ENCODE measurements at places on chromosomes 16 and 17.

DNA sequence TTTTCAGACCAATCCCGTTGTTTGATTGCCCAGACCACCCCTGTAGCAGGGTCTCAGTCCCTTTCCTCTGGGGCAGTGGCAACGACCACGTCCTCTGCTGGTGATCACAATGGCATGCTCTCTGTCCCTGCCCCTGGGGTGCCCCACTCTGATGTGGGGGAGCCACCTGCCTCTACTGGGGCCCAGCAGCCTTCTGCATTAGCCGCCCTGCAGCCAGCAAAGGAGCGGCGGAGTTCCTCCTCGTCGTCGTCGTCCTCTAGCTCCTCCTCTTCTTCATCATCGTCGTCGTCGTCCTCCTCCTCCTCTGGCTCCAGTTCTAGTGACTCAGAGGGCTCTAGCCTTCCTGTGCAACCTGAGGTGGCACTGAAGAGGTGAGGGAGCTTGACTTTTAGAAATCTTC, 9.2 kb downstream of the ELOB start:
- DNase-seq, result no peak

DNA sequence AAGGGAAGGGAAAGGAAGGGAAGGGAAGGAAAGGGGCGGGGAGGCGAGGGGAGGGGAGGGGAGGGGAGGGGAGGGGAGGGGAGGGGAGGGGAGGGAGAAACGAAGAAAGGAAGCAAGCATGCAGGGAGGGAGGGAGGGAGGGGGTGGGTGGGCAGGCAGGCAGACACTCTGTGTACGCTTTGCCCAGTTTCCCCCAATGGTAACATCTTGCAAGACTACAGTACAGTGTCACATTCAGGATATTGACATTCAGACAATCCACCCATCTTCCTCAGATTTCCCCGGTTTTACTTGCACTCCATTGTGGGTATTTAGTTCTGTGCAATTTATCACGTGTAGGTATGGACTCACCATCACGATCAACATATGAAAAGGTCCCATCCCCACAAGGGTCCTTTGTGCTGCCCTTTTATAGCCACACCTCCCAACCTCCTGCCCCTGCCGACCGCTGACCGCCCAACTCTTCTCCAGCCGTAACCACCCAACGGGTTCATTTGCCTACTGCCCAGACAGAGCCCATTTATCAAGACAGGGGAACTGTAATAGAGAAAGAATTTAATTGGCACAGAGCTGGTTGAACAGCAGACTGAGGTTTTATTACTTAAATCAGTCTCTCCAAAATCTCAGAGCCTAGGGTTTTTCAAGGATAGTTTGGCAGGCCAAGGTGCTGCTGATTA, 91.4 kb upstream of the FA2H start:
- DNase-seq, result peak; percentile 60

DNA sequence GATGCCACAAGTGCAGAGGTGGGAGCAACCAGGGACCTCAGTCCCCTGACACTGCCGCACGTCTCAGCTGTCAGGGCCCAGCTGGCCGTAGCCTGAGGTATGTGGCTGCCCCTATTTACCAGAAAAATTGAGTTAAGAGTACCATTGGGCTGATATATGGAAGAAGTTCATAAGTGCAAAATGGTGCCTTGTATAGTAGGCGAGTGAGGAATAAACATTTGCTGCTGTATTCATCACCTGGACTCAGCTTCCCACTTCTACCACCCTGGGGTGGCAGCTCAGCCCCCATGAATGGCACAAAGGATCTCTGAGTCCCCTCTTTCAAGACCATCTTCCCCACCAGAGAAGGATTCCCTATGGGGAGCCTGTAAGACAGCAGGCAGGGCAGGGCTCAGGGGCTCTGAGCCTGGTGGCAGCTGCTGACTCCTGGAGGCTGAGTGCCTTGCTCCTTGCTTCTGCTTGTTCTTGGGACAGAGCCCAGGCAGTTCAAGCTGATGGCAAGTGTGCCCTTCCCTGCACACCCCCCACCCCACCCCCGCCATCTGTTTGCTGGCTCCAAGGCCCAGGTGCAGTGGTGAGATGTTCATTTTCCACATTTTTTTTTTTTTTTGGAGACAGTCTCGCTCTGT, 29.0 kb downstream of the TRPV2 start:
- no peak for DNase-seq

GRCh38 chr17:77140878-77141767, at the start of gene SEC14L1:
Gene SEC14L1, plus strand, starts transcription at chr17:77140969. Its CDS starts 2,628 bp downstream, at chr17:77143597.
- peak; percentile 44 for DNase-seq

- no peak for DNase-seq
Observed at GRCh38 chr17:67491681-67492024, 114.6 kb downstream of the PITPNC1 start.

DNA sequence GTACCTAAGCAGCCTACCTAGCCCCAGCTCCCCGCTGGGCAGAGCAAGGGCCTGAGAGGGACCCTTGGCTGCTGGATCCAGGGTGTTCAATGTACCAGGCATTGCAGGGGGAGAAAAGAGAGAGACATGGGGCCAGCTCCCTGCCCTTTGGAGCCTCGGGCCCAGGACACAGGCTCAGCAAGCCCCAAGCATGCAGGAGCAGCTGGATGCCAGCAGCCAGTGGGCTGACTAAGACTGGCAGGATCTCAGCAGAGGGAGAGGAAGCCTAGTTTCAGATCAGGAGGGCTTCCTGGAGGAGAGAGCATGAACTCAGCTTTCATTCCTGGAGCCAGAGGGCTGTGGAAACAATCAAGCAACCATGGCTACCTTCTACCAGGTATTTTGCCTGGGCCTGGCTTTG, 82.0 kb upstream of the NKD1 start:
- no peak for DNase-seq

DNA sequence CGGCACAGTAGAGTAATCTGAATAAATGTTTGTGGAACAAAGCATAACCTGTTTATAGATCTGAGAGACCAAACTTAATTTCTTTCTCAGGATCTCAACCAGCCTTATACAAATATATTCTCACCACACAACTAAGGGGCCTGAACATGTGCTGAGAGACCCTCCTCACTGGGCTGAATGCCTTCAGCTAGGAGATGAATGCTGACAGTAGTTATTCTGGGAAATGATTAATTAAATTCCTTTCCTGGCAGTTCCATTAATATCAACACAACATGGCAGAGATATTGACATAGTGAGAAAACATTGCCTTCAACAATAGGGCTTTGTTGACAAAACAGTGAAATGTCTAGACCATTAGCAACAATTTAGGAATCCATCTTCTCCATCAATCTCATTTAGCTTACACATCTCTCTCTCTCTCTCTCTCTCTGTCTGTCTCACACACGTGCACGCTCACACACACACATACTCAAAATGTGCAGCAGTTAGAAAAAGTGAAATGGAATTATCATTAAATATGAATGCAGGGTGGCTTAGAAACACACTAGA, 780.8 kb upstream of the CDH8 start:
- DNase-seq, result no peak

GRCh38 chr17:58756246-58757161, 850 bp downstream of the PPM1E start:
- peak; percentile 8 for DNase-seq

- DNase-seq, result no peak
Observed at GRCh38 chr16:55622930-55623561, 32.7 kb upstream of the SLC6A2 start.

- DNase-seq, result no peak
Observed at GRCh38 chr16:55045756-55046460, 115.2 kb downstream of the IRX5 start.

GRCh38 chr16:84611041-84611440, 6.8 kb downstream of the COTL1 start:
- DNase-seq, result peak; percentile 77

- peak; percentile 32 for DNase-seq
Observed at GRCh38 chr16:77767211-77767610, 21.2 kb upstream of the VAT1L start.

GRCh38 chr16:65426484-65426883, 304.6 kb upstream of the CDH11 start:
- DNase-seq, result peak; percentile 18

DNA sequence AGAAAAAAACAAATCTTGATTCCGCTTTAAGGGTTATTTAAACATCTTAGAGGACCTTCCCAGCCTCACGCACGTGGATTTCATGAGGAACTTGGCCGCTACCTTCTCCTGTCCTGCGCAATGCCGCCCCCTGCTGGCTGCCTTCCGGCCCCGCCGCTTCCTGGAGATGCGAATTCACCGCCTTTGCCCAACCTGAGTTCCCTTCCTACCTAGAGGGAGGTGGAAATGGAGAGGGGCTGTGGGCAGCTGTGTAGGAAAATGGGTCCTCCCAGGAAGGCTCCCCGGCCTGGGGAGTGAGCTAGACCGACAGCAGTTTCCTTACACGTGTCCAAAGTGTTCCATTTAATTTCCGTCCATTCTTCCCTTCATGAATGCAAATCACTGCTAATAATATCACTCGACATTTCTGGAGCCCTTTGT, 1.0 kb upstream of the ABCC12 start:
- DNase-seq, result peak; percentile 85

GRCh38 chr17:81990836-81991683, 13.6 kb downstream of the ASPSCR1 start:
- no peak for DNase-seq

GRCh38 chr17:75639327-75639726, 6.1 kb downstream of the SMIM5 start:
- DNase-seq, result no peak

DNA sequence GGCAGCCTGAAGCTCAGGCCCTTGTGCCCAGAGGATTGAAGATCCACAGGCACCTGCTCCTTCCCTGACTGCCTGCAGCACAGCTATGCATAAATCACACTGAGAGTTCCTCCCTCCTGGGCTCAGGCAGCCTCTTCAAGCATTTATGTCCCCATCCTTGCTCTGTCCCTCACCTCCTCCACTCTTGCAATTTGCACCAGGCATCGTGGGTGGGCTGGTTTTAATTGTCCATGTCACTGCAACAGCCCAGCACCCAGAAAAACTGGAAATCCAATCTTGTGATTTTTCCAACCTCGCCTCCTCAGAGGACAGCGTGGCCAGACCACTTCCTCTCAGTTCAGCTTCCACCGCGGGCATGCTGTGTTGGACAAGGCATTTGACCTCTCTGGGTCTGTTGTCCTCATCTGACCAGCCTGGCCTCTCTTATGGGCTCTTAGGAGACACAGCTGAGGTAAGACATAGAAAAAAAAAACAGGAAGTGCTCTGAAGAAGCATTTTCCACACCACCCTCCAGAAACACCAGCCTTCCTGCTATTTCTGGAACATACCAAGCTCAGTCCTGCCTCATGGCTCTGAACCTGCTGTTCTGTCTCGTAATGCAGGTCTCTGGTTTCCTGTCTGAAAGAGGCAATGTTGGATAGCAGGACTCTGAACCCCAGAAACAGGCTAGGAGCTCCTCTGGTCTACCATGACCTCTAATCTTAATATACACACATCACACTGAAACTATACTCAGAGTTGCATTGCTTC, 8.3 kb downstream of the TMEM114 start:
- DNase-seq, result no peak

GRCh38 chr16:79794941-79795340, 194.4 kb upstream of the MAF start:
- no peak for DNase-seq

DNA sequence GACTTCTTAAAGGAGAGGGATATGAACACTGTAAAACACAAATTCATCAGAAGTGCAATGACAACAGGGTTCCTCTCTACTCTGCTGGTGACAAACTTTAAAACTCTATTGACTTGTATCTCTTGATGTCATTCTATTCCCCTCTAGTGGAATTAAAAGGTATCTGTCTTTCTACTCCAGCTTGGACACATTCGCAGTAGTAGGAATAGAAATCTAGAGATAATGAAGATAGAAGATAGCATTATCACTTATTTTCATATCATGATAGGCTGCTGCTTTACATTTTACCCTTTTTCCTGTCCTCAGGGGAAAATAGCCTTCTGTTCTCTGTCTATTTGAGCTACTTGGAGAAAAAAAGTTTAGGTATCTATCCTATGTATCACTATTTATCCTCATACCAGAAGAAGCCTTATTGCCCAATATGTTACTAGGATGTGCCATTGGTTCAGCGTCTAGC, 209.6 kb upstream of the CACNG5 start:
- peak; percentile 58 for DNase-seq

GRCh38 chr16:67462279-67462655, 18.7 kb downstream of the ATP6V0D1 start:
- DNase-seq, result no peak

GRCh38 chr17:61720016-61720795, 129.2 kb upstream of the NACA2 start:
- no peak for DNase-seq

GRCh38 chr16:17607609-17608008, 136.8 kb upstream of the XYLT1 start:
- DNase-seq, result no peak

- DNase-seq, result peak; percentile 8
Observed at GRCh38 chr16:2692948-2693651, 10.8 kb downstream of the KCTD5 start.

DNA sequence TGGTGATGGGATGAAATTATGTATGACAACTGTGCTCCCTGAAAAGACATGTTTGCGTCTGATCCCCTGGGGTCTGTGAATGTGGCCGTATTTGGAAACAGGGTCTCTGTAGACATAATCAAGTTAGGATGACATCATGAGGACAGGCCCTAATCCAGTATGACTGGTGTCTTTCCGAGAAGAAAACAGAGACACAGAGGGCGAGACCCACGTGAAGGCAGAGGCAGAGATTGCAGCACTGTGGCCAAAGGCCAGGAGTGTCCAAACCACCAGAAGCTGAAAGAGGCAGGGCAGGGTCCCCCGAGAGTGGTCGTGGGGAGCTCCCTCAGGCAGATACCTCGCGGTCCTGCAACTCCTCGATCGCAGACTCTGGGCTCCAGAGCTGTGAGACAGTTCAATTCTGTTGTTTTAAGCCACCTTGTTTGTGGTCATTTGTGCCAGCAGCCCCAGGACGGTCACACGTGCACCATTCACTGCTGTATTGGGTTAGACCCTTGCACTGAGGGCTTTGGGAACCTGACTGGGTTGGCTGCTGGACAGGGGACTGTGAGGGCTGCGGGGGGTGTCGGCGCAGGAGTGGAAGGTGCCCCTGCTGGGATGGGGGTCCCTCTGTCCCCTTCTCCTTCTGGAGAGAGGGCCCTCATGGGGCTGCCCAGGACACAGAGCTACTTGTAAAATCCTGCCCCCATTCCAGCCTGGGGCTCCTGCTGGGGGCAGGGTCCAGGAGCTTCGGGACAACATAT, 27.7 kb downstream of the METRNL start:
- no peak for DNase-seq

- DNase-seq, result peak; percentile 63
Observed at GRCh38 chr17:7436556-7437368, 1.5 kb downstream of the TMEM102 start.
